Mesendoderm (in vitro differentiated cells): ENCODE measurements at places on chromosomes 2 and 18.

- DNase-seq: no peak
Observed at GRCh38 chr2:10242451-10242850, 60.3 kb upstream of the HPCAL1 start.

- DNase-seq: peak; percentile 21
Observed at GRCh38 chr2:86301009-86301408, 36.4 kb downstream of the REEP1 start.

- DNase-seq: peak; percentile 79
Observed at GRCh38 chr2:45014016-45014702, 4.9 kb upstream of the SIX2 start.

DNA sequence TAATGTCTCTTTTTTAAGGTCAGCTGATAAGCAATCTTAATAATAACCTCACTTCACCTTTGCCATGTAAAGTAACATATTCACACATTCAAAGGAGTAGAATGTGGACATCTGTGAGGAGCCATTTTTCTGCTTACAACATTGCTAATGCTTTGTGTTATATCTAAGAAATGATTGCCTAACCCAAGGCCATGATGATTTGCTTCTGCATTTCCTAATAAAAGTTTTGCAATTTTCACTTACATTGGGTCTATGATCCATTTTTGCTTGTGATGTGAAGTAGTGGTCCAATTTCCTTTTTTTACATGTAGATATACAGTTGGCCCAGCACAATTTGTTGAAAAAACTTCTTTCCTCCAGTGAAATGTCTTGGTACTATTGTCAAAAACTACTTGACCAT is 22.0 kb downstream of the RELCH start:
- DNase-seq: no peak

DNA sequence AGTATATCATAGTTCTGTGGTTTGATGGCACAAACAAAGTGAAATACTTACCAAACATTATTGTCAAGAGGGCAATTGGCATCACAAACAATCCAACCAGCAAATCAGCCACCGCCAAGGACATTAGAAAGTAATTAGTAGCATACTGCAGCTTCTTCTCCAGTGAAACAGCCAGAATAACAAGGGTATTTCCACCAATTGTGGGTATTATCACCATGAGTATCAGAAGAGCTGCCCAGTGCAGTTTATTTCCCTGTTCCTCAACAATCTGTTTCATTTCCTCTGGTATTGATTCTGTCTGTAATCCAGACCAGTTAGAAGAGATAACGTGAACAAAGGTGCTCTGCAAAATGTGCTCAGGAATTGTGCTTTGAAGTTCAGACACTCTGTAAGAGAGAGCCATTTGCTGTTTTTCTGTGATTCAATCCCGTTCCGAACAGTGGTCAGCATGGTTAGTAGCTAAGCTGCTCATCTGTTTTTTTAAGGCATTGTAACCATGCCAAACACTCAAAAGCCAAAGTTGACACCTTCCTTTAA is 1.4 kb downstream of the HTR2B start:
- DNase-seq: peak; percentile 66

- peak; percentile 65 for DNase-seq
Observed at GRCh38 chr2:78940998-78941397, 84.5 kb upstream of the REG3G start.

DNA sequence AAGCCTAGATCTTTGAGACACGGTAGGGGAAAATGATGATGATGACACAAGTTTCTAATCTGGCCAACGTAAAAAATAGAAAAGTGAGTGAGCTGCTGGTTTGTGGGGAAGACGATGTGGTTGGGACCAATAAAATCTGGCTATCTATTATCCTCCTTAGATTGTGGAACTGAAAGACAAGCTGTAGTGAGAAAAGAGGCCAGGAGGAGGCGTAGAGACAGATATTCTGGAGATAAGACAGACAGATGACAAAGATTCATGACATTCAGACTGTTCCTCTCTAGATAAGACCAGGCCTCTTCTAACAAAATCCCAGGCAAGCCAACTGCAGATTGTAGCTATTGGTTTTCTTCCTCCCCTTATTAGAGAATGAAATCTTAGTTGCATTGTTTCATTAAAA is 376.3 kb upstream of the UBE2E3 start:
- peak; percentile 82 for DNase-seq

- DNase-seq: peak; percentile 81
Observed at GRCh38 chr18:4144201-4144600, 310.9 kb downstream of the DLGAP1 start.

DNA sequence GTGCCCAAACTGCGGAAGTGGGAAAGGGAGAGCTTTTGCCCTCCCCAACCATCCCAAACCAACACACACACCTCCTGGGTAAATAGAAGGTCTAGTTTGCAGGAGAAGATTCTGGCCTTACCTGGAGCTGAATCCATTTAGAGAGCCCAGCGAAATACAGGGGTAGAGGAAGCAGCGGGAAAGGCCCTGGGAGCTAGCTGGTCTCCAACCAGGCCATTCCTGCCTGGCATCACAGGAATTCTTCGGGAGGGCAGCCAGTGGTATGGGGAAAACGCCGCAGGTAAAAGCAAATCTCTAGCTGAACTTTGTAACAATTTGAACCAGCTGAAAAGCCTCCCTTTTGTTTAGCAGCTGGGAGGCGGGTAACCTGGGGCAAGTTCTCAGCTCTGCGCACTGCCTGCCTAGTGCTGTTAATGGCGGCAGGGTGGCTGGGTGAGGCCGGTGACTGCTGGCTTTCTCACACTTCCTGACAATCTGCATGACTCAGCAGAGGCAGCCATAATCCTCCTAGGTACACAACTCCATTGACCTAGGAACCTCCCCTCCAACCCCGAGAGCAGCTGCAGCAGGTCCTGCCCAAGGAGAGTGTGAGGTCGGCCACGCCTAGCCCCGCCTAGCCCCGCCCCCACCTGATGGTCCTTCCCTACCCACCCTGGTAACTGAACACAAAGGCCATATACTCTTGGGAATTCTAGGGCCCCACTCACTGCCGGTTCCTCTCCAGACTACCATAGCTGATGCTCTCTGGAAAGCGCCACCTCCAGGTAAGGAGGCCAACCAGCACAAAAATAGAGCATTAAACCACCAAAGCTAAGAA is 483.8 kb upstream of the REG3G start:
- DNase-seq: no peak

- DNase-seq: peak; percentile 4
Observed at GRCh38 chr2:55229221-55229620, 2.9 kb downstream of the CLHC1 start.

DNA sequence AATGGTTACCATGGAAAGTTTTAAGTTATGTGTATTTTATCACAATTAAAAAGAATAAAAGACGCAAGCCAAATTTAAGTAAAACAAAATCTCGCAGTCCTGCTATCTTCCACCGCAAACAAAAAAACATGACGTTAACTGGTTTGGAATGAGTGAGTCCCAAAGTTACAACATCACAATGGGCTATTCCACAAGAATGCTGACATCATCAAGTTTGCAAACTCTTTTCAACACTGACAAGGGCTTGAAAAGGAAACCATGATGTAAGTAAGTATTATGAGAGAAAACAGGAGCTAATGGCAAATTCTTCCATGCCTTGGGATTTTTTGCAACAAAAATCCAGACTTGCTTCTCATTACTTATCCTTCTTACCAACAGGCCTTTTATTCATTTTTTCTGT is 31.1 kb downstream of the SIGLEC15 start:
- no peak for DNase-seq

DNA sequence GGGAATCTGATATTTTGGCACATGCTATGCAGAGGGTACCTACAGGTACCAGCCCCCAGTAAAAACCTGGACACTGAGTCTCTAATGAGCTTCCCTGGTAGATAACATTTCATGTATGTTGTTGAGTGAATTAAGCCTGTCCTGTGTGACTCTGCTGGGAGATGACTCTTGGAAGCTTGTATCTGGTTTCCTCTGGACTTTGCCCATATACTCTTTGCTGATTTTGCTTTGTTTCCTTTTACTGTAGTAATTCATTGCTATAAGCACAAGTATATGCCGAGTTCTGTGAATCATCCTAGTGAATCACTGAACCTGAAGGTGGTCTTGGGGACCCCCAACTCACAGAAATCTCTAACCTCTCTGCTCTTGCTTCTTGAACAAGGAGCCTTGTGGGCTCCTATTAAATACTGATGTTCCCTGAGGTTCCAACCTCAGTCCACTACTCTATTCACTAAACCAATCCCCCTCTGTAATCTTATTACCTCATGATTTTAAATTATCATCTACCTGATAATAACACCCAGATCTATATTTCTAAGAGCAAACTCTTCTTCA is 94.3 kb upstream of the WDSUB1 start:
- no peak for DNase-seq

- peak; percentile 96 for DNase-seq
Observed at GRCh38 chr2:174051741-174052583, 86.8 kb upstream of the SP3 start.

DNA sequence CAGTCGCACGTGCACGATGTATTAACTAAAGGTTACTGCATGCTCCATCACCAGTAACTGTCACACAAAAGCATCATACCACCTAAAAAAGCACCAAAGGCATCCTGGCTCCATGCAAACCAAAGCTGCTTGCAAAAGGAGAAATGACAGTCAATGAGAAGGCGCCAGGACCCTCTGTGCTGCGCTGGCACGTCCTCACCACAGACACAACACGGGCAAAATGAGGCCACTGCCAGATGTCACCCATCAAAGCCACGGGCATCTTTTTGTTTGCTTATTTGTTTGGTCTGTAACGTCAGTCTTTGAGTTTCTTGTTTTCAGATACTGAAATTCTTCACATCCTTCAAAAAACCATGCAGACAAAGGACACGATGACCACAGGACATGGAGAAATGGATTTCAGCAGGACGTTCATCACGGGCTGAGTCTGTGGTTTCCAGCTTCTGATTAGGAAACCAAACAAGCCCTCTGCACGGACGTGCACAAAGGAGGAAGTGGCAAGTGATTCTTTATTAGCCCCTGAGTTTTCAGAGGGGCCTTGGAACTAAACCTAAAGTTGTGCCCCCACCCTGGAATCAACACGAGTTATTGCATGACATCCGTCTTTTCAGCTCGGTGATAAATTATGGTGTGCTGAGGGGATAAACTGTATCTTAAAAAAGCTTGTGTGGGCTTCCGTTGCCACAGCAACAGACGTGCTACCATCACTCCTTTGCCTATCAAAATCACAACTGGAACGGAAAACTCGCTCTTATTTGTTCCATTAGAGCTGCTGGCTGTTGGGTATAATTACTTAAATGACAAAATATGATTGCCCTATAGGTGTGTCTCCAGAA is 181.8 kb downstream of the EIPR1 start:
- no peak for DNase-seq

GRCh38 chr2:112217854-112218253 is 37.0 kb downstream of the ZC3H8 start:
- no peak for DNase-seq

GRCh38 chr2:170360546-170361089 is 182.7 kb downstream of the MYO3B start:
- DNase-seq: peak; percentile 59

GRCh38 chr2:167826906-167827305 is 420.5 kb downstream of the STK39 start:
- DNase-seq: no peak

DNA sequence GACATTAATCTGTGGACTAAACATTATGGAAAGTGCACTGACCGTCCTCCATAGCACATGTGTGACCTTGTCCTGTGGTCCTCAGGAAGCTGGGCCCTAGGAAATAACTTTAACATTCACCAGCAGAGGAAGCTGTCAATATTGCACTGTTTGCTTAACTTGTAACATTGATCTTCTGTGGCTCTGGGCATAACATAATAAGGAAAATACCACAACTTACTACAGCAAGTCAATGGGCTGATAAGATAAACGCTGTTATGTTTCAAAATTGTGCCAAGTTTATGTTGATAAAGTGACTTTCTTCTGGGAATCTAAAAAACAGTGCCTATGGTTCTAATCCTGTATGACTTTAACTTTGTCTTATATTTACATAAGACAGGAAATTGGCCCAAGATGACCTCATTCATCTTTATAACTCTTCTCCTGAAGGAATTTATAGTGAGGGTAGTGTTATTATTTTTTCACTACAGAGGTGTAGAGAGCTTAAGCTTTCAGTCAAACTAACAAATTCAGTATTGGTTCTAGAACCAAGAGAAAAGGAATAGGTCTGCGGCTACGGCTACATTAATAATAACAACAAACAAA is 113.7 kb upstream of the MAP4K3 start:
- DNase-seq: no peak

DNA sequence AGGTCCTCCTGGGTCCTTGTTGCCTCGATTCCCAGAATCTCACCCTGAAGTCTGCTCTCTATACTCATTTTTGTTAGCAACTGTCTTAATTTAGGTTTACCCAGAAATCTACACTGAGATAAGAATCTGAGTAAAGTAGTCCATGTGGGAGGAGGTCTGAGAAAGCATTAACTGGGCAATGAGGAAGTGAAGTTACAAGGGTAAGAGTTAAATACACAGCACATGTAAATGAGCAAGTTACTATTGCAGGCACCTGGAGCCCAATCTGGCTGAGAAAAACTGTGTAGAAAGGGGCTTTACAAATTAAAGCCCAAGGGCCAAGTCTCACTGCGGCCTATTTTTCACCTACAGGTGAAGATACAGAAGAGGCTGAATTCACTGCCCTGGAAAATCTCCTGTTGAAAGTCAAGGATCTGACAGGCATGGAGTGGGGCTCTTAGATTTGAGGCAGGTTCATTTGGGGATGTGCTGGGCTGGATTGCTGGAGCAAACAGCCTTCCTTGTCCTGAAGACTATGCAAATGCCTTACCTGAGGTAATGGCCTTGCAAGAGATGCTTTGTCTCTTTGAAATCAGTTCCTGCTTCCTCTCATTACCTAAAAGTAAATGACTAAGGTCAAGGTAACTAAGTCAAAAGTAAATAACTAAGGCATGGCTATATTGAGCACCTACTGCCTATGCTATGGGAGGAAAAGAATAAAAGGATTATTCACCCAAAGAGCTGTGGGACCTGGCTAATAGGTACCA is 84.4 kb upstream of the DYNAP start:
- DNase-seq: no peak

- no peak for DNase-seq
Observed at GRCh38 chr2:46082531-46083485, 214.4 kb upstream of the EPAS1 start.

DNA sequence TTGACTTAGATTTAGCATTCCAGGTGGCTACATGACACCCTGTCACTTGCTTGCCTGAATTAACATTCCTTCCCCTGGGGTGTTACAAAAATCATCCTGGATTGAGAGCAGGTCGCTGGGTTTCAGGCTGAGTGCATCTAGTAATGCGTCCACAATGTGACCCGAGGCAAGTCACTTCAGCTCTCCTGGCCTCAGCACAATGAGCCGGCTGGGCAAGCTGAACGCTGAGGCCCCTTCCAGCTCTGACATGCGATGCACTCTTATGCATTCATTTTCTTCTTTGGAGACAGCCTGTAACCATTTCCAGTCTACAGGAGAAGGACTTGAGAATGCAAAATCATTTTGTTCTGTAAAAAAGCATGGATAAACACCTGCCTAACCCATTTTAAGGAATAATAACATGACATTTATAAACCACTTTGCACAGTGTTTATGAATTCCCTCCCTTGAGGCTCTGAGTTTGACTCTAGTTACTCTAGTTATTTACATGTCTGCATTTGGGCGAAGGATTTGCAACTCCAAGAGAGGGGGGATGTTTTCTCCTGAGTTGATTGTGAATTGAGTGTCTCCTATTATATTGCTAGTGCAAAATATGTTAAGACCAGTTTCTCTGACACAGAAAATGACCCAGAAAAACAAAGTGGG is 63.0 kb upstream of the CPO start:
- DNase-seq: peak; percentile 62

- DNase-seq: no peak
Observed at GRCh38 chr2:152924219-152924618, 205.8 kb downstream of the ARL6IP6 start.

GRCh38 chr2:33672896-33673295 is 73.8 kb upstream of the FAM98A start:
- DNase-seq: no peak

- DNase-seq: peak; percentile 82
Observed at GRCh38 chr2:219041252-219041651, at the start of gene CFAP65. TSS of gene CFAP65 (minus strand) at chr2:219041516. CDS start at chr2:219039048, 2,468 bp downstream.
